Cardiac ventricle fibroblast (primary cell): ENCODE measurements at places on chromosomes 5 and 9. TPM values are rescaled to one million over a fixed set of nuclear protein-coding genes. Genes with fewer than 3 reads are reported as not detected.

The FOXD4L6 gene
- total RNA-seq = 0.19 TPM in 1 of 2 replicates, not detected in the other

The SCGB3A2 gene
- total RNA-seq = not detected in 2 replicates

The RNF183 gene
- total RNA-seq = not detected in 2 replicates

The C9orf153 gene
- 0.39 TPM in 1 of 2 replicates, not detected in the other for total RNA-seq

The SUSD3 gene
- 1.9 and 2.1 TPM in 2 replicates for total RNA-seq

The GMCL2 gene
- total RNA-seq = not detected in 2 replicates

The GLRA1 gene
- total RNA-seq = not detected in 2 replicates

The LCN12 gene
- not detected in 2 replicates for total RNA-seq

The PCDHGA9 gene
- 5.3 and 6.2 TPM in 2 replicates for total RNA-seq

The MSMP gene
- total RNA-seq = not detected in 2 replicates

The SSBP2 gene
- total RNA-seq = 27.2 and 31.8 TPM in 2 replicates

The ADGRV1 gene
- total RNA-seq = 0.31 TPM in 1 of 2 replicates, not detected in the other

The ANKRD55 gene
- 0.15 TPM in 1 of 2 replicates, not detected in the other for total RNA-seq

The KCNV2 gene
- total RNA-seq = not detected in 2 replicates

The CFAP77 gene
- 0.25 TPM in 1 of 2 replicates, not detected in the other for total RNA-seq

The PCDHB2 gene
- 1.9 TPM in 2 replicates for total RNA-seq

The IFNA13 gene
- total RNA-seq = not detected in 2 replicates

The MAPK9 gene
- 13.8 and 20.5 TPM in 2 replicates for total RNA-seq

The MAT2B gene
- total RNA-seq = 36.8 and 39.4 TPM in 2 replicates

The ZCCHC9 gene
- total RNA-seq = 19.6 and 21.0 TPM in 2 replicates

The SMC2 gene
- total RNA-seq = 9.9 and 11.7 TPM in 2 replicates

The BRD9 gene
- 20.3 and 21.4 TPM in 2 replicates for total RNA-seq

The TMC1 gene
- not detected in 2 replicates for total RNA-seq

The PCDHGA3 gene
- 5.1 and 8.1 TPM in 2 replicates for total RNA-seq

The OR1J2 gene
- total RNA-seq = not detected in 2 replicates

The ROPN1L gene
- 0.54 TPM in 1 of 2 replicates, not detected in the other for total RNA-seq

The OTP gene
- total RNA-seq = not detected in 2 replicates

The PCDH12 gene
- 2.5 and 4.6 TPM in 2 replicates for total RNA-seq

The PJA2 gene
- total RNA-seq = 55.7 and 71.1 TPM in 2 replicates

The SPINK6 gene
- 1.1 and 1.2 TPM in 2 replicates for total RNA-seq

The SLC34A3 gene
- total RNA-seq = not detected in 2 replicates

The ARID3C gene
- total RNA-seq = 0.12 and 0.34 TPM in 2 replicates
